Progenitor cell of endocrine pancreas (in vitro differentiated cells): ENCODE measurements at places on chromosomes 5 and 9. TPM values are rescaled to one million over a fixed set of nuclear protein-coding genes. Genes with fewer than 3 reads are reported as not detected.

The ZFP2 gene
- total RNA-seq: 4.3 and 4.9 TPM in 2 replicates

The TRPM3 gene
- 1.6 and 2.6 TPM in 2 replicates for total RNA-seq

GRCh38 chr9:114282926-114283325 is 40.0 kb upstream of the ORM1 start:
- no peak for DNase-seq

DNA sequence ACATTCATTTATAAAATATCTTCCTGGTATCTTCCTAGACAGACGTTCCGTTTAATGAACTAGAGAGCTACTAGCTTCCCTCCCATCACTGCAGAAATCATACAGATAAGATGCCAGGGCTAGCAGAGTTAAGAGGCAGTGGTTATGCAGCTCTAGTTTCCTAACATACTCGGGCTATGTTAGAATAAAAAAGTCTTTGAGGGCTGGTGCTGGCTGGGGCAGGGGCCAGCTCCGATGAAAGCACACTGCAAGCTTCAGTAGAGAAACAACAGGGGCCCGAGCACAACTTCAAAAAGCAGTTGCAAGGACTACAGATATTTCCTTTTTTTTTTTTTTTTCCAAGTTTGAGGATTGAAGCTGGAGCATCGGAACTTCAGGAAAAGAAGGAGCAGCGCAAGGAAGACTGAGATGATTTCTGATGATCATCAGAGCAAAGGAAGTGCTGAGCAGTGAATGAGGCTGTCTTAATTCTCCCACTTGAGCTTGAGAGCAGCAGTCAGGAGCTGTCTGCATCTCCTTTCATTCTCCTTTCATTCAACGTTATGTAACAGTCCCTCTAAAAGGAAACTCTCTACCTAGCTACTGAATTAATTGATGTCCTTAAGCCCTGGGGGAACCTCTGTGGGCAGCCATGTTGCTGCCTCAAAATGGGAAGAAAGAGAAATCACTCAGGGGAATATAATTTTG is 47.6 kb upstream of the ADCY2 start:
- no peak for DNase-seq

GRCh38 chr9:35910613-35911359 is 1.5 kb downstream of the SPAAR start:
- no peak for DNase-seq

GRCh38 chr5:24644761-24645160 is at the start of gene CDH10:
CDH10 (minus strand) TSS chr5:24644978; CDS start chr5:24593490, 51,488 bp downstream.
- peak; percentile 32 for DNase-seq
